ENCODE measurements at places on chromosomes 11 and 22.

DNA sequence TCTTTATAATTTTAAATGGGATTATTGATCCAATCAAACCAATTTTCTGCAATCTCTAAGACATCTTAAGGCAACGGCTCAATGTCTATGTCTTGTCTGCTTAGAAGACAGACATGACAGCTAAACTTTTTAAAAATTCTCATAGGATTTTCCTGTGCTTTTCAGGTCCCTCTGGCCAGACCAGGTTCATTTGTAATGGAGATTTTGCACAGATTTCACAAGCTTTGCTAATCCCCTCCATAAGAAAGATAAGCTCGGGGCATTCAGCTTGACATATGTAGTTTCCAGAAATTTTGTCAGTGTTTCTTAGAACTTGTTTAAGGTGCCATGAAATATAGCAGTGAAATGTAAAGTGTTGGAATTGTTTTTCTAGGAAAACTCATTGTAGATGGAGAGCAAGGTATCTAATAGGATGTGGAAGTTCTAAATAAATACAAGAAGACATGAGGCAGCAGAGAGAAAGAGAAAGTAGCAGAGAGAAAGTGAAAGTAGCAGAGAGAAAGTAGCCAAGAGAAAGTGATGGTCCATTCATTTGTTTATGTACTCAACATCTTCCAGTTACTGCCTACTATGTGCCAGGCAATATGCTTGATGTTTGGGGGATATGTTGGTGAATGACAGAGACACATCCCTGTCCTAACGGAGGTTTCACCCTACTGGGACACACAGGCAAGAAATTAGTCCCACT, 219.1 kb upstream of the ARHGAP42 start:
- no peak for DNase-seq

GRCh38 chr11:61331651-61332050, 1.3 kb downstream of the DDB1 start:
- DNase-seq: no peak

GRCh38 chr11:26470992-26471391, 101.1 kb downstream of the MUC15 start:
- no peak for DNase-seq

DNA sequence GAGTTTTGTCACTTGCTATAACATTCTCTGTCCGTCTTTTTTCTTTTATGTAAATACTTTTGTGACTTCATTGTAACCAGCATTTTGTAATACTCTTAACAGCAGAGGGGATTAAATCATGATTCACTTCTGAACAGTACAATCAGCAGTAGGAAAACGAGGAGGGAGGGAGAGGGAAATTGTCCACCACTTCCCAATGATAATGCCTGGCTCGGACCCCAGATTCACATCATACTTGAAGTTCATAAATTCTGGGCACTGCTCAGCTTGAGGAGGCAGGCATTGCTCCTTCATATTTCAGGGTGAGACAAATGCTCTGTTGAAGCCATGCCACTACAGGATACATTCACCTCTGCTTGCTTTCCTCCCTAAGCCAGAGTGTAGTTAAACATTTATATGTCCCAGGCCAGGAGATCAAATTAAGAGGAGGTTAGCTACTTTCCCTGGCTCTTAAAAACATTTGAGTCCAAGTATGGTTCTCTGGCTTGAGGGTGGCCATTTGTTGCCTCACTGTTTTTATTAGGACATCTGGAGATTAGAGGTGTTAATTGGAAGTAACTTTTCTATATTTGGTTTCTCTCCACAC, 129.0 kb upstream of the LDLRAD3 start:
- DNase-seq: no peak

GRCh38 chr11:14812757-14813156, 79.3 kb downstream of the CYP2R1 start:
- DNase-seq: no peak

- peak; percentile 77 for DNase-seq
Observed at GRCh38 chr22:29040385-29041275, 21.0 kb downstream of the C22orf31 start.
